ENCODE measurements at places on chromosomes 12 and 14.

- no peak for DNase-seq
These were observed 25.1 kb downstream of the SPPL3 start for GRCh38 chr12:120879102-120879501.

DNA sequence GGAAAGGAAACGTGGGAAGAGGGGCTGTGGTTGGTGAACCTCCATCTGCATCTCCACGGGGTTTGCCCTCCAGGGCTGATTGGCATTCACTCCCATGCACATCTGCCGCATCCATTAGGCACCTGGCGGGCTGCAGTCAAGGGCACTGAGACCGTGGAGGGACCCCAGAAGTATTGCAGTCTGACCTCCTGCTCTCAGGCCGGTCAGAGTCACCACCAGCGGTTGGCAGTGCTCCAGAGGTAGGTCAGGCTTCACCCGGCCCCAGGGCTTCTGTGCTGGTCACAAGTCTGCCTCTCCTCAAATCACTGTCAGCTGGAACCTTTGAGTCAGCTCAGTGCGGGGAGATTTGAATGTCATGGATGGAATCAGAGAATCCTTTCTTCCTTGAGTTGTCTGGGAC, 132.3 kb downstream of the PAPOLA start:
- DNase-seq: no peak

DNA sequence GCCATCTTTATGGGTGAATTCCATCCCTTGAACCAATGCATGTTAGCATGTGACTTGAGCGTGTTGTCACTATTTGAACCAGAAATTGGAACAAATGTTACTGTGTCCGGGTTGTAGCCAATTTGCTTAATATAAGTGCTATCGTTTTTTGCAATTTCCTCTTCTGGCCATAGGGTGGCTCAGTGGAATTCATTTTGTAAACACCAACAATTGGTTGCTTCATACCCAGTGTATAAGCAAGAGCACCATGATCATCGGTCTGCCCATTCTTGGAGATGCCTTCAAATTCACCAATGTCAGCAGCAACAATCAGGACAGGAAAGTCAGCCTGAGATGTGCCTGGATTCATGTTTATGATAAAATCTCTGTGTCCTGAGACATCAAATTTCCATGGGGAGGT, 5.0 kb upstream of the NEDD1 start:
- DNase-seq: no peak

GRCh38 chr14:103555559-103556337, 6.7 kb downstream of the BAG5 start:
- DNase-seq: no peak

- DNase-seq: no peak
These were observed 3.2 kb upstream of the TBX5 start for GRCh38 chr12:114408886-114409851.

GRCh38 chr14:77436042-77436441, 12.7 kb upstream of the NOXRED1 start:
- no peak for DNase-seq

DNA sequence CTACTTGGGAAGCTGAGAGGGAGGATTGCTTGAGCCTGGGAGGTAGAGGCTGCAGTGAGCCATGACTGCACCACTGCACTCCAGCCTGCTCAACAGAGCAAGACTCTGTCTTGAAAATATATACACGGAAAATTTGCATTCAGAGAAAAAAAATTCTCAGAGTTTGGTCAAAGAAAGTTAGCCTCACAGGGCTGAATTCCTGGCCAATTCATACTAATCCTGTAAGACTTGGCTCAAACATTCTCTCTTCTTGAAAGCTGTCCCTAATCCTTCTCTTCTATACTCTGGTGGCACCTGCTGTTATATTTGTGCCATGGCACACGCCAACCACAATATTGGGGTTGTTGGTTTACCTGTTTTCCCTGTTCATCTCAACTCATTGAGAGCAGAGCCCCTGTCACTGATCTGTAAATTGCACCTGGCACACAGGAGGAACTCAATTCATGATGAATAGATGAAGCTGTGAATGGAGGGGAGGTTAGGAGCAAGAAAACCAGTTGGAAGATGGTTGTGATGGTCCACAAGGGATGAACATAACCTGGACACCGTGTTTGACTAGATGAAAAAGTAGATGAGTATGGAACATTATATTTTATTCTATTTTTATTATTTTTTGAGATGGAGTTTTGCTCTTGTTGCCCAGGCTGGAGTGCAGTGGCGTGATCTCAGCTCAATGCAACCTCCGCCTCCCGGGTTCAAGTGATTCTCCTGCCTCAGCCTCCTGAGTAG, 36.8 kb upstream of the SPTSSA start:
- no peak for DNase-seq

DNA sequence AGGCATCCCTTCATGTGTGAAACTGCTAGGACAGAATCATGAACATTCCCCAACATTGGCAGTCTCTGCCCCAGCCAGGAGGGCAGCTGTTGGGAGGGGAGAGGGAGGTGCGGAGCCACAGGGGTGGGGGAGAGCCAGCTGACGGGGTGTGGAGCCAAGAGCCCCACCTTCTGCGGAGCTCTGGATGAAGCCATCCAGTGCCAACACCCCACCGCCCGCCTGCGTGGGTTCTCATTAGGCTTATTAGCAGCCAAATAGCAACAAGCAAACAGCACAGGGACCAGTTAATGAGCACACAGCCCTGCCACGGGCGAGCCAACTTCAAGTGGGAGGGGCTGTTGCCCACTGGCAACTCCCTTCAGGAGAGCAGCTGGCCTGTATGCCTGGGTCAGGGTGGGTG, 12.1 kb downstream of the LTBP2 start:
- DNase-seq: no peak

GRCh38 chr14:59481871-59482540, 2.2 kb downstream of the L3HYPDH start:
- DNase-seq: no peak

DNA sequence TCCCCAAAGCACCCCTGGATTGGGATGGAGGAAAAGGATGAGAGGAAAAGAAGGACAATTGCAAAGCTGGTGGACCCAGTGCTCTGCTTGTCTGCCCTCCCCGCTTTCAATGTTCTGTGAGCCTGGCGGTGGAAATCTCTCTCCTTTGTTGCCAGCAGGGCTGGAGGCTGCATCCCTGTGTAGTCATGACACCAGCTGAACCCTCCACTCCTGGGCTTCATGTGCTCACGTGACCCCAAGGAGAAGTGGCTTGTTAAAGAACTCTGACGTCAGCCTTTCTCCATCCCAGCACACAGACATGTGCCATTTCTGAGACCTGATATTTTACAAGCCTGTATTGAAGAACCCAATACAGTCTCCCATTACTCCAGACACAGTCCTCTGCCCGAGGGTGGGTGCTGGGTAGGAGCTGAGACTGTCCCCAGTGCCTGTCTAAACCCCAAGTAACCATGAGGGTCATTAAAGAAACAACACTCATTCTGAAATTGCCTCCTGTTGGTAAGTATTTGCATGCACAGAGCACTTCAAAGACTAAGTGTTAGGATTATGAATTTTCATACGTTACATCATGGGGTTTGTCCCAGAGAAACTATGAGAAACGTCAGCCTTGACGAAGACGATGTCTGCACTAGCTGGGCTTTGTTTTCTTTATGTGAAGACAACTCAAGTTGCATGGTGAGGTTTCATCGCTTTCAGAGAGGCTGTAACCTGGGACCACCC, 21.7 kb downstream of the GALNT16 start:
- no peak for DNase-seq

DNA sequence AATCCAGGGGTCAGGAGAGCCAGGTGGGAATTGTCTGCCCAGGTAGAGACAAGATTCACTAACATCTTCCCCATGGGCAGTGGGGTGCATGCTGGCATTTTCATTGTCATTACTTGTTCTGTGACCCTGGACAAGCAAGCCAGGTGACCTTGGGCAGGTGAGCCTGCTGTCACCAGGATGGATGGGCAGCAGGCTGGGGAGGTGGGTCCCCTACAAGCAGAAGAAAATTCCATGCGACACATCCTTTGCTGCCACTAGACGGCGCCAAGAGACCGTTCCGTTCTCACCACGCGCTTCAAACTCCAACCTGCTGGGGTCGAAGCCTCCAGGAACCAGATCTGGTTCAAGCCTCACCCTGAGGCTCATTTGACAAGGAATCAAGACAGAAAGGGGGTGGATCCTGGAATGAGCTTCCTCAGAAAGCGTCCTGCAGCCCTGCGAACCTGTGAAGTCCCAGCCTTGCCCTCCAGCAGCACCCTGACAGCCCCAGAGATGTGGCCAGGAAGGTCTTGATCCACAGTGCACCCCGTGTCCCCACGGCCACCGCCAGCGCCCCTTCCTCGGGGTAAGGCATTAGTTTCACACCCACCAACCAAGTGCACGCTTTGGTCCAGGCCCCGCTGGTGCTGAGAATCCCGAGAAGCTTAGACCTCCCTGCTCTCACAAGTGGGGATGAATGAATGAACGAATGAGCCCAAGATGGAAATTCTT, 3.2 kb upstream of the DYNC1H1 start:
- DNase-seq: peak; percentile 62

DNA sequence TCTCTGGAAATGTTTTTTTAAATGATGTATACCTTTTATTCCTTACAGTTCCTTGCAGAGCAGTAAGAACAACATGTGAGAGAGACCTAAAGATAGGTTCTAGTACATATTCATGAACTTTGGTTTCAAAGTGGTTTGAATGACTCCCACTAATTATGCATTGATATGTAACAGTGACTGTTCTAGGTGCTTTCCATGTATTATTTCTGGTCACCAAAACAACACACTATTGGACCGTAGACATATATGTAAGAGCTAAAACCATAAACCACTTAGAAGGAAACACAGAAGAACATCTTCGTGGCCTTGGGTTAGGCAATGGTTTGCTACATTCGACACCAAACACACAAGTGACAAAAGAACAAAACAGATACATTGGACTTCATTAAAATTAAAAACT, 37.9 kb downstream of the SOX5 start:
- no peak for DNase-seq

GRCh38 chr12:7346551-7347225, 42.8 kb downstream of the ACSM4 start:
- DNase-seq: no peak

DNA sequence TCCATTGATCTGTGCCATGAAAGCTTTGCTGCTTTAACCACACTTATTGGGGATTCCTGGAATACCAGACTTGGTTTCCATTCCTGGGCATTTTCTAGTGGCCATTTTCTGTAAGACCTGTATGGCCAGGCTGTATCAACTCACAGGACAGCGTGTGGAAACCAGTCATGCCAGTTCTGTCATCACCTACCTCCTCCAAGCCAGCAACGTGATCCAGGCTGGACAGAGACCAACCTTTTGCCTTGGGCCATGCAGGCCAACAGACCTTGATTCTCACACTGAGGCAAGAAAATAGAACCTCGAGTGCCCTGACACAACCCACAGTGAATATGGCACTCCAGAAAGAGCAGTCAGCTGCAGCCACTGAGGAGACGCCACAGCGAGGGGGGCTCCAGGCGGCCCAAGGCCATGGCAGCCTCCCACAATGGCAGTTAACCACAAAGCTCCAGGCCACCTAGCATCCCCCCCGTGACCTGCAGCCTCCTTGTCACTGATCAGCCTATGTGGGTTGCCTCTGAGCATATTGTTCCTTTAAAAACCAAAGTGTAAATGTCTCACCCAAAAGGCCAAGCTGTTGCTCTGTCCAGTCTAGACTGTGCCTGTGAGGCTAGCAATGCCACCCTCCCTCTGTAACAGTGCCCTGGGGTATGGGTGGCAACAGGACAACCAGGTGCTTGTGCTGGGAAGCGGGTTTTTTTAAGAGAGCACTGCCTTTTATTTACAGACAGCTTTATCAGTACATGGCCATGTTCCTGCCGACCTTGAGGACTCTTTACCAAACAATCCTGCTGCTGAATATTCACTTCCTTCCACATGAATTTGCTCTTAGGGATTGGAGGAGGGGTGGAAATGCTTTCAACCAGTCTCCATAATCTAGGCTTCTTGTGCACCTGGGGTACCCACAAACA, 168.7 kb upstream of the HIF1A start:
- no peak for DNase-seq

- peak; percentile 1 for DNase-seq
These were observed 225.2 kb downstream of the FUT8 start for GRCh38 chr14:65637780-65638179.

DNA sequence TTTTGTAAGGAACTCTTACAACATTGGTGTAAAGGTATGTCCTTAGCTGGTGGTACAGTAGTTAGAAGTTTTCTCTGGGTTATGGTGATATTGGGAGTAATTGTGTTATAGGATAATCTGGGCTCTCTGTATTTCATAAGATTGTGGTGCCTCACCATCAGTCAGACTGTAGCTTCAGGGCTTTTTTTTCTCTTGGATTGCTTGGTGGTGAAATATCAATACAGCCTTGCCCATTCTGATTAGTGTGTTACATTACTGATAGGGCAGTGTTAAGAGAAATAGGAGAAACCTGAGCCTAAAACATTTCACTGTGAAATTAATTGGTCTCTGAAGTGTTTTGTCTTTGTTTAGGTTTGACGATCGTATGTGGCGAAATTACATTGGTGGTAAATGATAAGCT, 71.0 kb downstream of the RCOR1 start:
- no peak for DNase-seq

DNA sequence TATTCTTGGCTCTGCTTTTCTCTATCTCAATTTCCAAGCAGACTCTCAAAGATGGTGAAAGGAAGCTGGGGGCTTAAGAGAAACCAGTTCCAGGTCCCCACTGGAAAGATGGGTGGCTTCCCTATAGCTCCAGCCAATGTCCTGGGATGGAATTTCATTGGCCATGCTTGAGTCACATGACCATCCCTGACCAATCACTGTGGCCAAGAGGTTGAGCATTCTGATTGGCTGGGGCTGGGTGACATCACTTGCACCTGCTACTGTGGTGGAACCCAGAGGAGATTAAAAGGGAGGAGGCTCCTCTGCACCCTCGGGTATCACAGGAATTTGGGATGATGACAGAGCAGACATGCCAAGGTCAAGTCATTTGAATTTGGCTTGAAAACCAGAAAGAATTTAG, 436.5 kb downstream of the TMEM132D start:
- no peak for DNase-seq

DNA sequence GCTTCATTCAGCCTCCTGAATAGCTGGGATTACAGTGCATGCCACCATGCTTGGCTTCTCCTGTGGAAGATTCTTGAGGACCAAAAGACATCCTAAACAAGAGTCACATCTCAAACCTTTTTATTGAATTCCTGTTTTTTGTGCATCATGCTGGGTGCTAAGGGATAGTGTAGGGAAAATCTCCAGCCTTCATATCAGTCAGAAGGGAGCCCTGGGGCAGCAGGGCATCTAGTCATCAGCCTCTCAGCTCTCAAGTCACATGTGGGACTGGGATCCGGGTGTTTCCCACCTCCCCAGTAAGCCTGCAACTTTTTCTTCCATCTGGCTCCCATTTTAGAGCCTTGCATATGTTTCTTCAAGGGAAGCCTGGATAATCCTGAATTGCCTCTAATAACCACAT, 25.1 kb upstream of the OASL start:
- DNase-seq: no peak

DNA sequence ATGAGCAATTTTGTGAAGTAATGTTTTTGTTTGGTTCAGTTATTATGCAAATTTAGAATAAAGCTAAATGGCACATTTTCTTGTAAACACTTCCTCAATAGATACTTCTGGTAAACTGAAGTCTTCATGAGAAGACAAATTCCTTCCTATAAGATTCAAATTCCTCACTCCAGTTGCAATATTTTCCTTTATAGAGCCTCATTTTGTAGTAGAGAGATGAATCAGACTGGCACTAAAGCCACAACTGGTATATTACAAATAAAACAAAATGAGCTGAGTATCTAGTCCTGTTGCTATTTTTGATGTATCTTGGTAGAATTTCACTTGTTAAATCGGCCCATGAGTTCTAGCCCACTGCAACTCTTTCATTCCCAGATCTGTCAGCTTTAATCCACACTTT, 5.5 kb downstream of the LGR5 start:
- DNase-seq: no peak
